ENCODE measurements at places on chromosomes 6 and 20.

GRCh38 chr6:30459145-30459544, 30.2 kb upstream of the HLA-E start:
- DNase-seq: no peak

- DNase-seq: no peak
Measured at GRCh38 chr6:120112980-120113379, 763.4 kb upstream of the MAN1A1 start.

- DNase-seq: peak; percentile 91
Measured at GRCh38 chr6:157981395-157982101, at the start of gene SYNJ2. SYNJ2 (plus strand) TSS chr6:157981863; CDS start chr6:157981962, 99 bp downstream.

DNA sequence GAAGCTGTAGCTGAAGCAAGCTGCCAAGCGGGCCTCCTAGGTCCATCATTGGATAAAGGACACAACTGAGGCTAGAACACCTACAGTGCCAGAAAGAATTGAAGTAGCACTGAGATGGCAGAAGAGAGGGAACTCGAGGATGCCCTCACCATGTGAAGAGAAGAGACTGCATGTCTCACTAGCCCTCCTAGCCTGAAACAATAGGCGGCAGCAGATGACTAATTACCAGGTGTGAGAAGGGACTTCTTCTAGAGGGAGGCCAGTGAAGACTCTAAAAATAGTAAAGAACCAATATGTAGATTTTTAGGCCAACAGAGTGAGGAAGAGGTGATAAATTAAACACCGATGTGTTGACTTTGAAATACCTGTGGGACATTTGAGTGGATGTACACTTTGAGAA, 50.3 kb downstream of the LGSN start:
- DNase-seq: no peak

DNA sequence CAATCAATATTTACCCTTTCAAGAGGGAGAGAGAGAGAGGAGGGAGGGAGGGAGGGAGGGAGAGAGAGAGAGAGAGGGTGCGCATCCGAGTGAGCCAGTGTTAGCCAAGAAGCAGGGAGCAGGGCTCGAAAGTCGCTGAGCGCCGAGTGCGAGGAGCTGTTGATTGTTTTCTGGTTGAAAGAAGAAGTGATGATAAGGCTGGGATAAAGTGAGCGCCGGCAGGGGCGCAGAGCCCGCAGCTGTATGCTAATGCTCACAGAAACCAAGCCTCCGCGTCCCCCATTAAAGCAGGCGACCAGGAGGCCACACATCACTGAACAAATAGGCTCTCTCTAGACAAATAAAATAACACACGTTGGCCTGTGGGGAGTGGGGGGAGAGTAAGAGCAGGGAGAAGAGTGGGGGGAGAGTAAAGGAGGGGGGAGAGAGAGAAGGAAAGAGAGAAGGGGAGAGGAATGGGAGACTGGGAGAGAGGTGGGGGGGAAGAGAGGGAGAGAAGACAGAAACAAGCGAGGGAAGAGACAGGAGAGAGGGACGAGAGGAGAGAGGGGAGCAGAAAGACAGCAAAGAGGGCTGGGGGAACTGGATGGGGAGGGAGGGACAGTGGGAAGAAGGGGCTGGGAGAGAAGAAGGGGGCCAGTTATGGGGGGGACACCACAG, 5.0 kb upstream of the INSM1 start:
- DNase-seq: peak; percentile 84

- DNase-seq: no peak
Measured at GRCh38 chr6:156957931-156958547, 180.9 kb downstream of the ARID1B start.

DNA sequence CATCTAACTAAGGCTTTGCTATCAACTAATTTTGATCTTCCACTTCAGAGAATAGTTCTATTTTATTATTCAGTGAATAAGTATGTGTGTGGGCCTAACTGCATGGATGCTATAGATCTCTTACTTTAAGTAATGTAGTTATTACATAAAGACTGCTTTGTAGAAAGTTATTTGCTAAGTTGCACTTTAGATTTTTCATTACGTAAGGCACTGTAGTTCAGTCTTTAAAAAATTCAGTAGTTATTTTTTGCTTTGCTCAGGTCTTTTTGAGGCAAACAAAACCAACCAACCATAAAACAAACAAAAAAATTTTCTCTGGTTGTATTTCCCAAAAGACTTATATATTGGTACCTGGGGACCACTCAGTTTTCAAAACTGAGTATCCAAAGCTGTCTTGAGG, 53.0 kb downstream of the KCNQ5 start:
- no peak for DNase-seq

DNA sequence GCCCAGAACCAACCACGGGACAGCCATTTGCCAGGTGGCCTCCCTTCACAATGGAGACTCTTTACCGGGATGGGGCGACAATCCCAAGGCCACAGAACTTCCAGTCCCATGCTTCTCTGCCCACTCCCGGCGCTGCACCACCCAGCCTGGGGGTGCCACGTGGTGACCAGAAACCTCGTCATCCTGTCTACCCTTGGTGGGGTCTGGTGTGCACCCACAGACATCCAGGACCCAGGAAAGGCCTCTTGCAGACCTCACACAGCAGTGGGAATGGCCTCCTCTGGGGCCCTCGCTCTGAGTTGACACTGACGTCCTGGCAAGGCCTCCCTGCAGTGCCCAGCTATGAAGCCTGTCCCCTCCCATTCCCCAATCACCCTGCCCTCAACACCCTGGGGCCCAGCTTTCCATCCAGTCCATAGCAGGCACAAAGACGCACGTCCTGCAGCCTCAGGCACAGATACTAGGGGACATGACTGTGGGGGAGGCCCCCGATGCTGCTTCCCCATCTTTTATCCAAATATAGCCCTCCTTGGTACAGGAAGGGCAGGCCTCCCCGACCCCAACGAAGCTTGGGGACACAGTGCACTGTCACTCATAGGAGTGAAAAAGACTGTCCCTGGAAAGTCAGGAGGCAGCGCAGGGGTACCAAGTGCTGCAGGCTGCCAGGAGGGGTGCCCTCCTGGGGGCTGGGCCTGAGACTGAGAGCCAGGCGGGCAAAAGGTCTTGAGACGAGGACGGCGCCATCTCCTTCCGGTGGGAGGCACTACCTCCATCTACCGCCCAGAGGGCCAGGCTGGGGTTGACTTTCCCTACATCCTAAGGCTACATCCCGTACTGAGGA, 7.2 kb downstream of the CST7 start:
- DNase-seq: no peak

DNA sequence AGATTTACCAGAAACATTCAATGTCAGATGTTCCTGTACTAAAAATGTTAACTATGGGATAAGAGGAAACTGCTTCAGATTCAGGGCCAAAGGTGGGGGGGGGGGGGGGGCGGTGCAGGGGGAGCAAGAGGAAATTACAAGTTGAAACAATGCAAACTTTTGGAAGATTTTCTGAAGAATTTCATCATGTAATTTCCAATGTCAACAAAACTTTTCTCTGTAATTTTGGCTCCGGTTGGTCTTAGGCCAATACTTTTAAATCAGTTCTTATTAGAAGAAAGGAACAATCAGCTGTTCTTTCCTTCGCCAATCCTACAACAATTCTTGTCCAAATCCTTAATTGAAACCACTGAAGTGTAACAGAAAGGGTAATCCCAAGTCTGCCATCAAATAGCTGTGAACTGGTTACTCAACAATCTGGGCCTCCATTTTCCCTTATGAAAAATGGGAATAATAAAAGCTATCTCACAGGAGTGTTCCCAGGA, 13.1 kb downstream of the UQCC1 start:
- DNase-seq: no peak

- DNase-seq: no peak
Measured at GRCh38 chr20:24964506-24964840, 15.4 kb downstream of the CST7 start.

DNA sequence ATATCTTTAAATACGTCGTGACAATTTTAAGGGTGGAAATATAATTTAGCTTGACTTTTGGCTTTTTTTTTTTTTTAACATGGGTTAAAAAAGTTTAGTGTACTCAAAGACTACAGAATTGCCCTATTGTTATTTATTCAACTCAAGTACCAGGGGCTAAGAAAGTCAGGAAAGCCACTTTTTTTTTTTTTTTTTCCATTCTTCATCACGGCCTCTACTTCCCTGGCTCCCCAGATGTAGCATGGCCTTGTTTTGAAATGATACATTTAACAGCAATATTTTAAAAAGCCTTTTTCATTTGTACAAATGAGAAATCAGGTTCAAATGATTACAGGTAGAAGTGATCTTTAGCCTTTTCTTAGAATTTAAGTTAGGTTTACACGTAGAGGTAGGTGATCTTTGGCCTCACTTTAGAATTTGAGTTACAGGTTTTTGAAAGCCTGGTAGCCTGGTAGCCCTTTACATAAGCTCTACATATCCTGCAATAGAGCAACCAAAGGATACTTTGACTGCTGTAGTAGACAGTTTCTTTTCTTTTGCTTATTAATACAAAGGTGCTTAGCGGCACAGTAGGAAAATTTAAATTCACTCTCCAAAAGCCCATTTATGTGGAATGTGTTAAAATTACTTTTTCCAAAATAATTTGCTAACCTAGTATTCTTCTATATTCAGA, 160.5 kb upstream of the MMS22L start:
- DNase-seq: peak; percentile 39

- no peak for DNase-seq
Measured at GRCh38 chr20:16069389-16070010, 503.7 kb downstream of the KIF16B start.

DNA sequence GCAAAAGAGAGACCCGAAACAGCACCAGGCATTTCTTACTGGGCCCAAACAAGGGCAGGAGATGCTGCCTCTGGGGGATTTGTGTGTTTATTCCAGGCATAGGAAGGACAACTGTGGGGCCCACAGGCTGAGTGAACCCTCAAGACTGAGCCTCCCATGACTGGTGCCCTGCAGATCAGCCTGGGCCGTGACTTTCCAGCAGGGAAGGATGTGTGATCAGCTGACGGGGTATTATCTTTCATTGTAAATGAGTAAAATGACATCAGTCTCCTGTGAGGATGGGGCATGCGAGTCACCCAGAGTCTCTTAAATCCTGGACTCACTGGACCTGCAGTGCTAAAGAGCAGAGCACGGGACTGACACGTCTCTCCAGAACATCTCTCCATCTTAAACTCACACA, 3.9 kb upstream of the TEAD3 start:
- DNase-seq: no peak

All from GM23338 (cell line).